ENCODE measurements at places on chromosomes 16 and 17.

GRCh38 chr17:72426948-72427760 is 306.3 kb downstream of the SOX9 start:
- DNase-seq = no peak

DNA sequence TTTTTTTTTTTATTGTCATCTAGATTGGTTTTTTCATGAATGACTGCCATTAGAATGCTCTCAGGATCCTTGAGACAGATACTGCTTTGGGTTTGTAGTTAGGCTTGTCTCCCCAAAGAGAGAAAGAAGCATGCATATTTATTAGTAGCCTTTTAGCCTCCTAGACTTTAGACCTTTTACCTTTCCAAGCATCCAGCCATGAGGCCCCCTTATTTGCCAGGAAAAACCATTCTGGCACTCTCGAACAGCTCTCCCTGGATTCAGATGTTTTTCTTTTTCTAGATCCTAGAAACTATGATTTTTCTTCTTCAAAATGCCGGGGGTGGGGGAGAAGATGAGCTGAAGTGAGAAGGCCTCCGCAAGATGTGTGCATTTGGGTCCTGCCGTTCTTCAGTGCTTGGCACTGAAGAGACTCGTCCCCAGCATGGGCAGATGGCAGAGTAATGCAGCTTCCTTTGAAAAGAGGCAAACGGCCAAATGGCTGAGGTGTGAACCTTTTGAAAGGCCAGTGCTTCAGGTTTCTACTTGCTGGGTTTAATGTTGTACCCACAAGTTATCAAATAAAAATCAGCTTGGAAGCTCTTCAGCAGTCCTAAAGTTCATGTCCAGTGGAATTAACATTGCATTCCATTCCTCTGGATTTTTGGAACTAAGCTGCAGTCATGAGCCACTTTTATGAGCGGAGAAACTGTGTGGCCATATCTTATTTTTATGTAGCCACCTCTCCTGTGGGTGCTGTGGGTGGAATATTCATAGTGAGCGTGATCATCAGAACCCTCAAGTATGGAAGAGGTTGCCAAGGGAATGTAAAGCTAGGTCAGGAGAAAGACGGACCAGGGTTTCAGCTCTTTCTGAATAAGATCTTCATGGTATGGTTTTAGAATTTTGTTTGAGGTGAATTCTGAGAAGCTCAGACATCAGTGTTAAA is 7.2 kb downstream of the SOCS7 start:
- no peak for DNase-seq

- peak; percentile 4 for DNase-seq
These were observed 154.2 kb downstream of the MRM1 start for GRCh38 chr17:36755586-36755985.

GRCh38 chr16:86252596-86252995 is 257.7 kb upstream of the FOXF1 start:
- no peak for DNase-seq

DNA sequence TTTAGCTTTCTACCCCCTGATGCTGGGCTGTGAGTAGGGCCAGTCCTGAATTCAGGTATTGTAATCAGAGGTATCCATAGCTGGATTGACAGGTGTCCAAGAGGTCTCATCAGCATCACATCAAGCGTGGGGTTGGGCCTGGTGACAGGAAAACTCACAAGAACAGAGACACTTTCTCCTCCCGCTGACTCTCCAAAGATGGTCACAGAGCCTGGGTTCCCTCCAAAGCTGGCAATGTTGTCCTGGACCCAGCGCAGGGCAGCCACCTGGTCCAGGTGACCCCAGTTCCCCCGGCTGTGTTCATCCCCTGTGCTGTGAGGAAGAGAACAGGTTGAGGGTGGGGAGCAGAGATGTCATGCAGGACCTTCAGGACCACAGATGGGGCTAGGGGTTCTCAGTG is 11.7 kb downstream of the CES1 start:
- no peak for DNase-seq

DNA sequence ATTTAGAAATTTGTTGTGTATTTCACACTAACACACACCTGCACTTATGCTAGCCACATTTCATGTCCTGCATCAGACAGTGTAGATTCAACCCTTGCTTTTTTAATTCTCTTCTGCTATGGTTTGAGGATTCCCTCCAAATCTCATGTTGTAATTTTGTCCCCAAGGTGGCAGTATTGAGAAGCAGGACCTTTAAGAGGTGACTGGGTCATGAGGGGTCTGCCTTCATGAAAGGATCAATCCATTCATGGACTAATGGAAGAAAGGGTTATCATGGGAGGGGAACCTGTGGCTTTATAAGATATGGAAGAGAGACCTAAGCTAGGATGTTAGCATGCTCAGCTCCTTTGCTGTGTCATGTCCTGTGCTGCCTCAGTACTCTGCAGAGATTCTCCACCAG is 1032.2 kb downstream of the CDH11 start:
- no peak for DNase-seq

GRCh38 chr17:43928609-43929008 is 13.7 kb downstream of the PPY start:
- no peak for DNase-seq

DNA sequence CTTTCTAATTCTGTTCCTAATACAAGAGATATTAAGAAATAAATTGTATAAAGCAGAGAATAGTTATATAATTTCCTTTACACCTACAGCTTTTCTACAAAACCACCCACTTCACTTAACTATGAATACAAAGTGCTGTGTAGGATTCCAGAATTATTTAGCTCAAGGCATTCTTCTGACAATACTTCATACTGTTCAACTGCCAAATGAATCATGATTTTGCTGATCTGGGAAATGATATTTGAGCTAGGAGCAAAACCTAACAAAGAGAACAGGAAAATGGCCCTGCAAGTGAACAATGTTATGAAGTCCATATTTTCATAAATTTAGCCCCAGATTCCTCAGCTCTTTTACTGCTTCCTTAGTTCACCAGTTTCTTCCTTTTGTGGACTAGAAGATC is 12.9 kb downstream of the BBS2 start:
- no peak for DNase-seq

DNA sequence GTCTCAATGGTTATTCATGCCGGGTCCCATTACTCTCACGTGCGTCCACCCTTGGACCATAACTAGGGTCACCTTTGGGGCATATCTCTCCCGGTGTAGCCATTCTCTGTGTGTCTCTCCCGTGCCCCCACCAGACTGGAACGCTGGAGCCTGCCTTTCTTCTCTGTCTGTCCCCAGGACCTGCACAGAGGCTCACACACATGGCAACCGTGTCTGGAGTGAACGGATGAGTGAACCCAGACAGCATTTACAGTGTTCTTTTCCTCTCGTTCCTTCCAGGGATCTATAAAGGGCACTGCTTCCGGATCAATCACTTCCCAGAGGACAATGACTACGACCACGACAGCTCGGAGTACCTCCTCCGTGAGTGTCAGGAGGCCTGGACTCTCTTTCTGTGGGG is 26.4 kb upstream of the CACNG1 start:
- no peak for DNase-seq

Measured in activated T-helper 1 cell treated with anti-CD3 and anti-CD28 coated beads, Interleukin-2, amount 50 U/mL, for 16 hours (primary cell).